Activated T-helper 1 cell treated with Interleukin-2 at 50 U/mL for 16 hours (primary cell): ENCODE measurements at places on chromosomes 2 and 18.

DNA sequence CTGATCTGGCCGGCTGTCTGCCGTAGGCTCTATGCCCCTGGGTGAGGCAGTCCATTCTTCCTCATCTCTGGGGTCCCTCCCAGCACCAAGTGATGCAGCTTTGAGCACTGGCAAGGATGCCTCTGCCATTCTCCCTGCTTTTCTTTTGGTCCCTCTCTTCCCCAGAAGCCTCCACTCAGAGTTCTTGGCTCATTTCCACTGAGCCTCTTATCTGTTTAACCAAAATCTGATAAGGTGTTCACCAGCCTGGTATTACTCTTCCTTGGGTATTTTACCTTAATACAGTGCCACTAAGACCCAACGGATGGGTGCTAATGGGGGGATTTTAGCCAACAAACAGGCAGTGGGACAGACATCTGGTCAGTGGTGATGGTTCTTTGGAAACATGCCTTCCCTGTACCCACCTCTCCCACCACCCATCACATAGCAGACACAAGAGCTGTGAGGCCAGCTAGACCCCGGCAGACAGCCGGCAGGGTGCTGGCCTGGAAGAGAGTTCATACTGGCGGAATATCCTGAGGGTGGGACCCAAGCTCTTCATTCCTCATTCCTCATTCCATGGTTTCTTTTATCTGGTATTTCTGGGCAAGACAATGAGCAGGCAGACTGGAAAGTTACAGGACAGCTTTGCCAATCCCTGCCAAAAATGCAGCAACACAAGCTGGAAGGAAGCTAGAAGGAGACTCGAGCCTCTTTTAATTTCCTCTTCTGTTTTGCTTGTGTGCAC is 34.6 kb downstream of the ZBTB7C start:
- DNase-seq: no peak

DNA sequence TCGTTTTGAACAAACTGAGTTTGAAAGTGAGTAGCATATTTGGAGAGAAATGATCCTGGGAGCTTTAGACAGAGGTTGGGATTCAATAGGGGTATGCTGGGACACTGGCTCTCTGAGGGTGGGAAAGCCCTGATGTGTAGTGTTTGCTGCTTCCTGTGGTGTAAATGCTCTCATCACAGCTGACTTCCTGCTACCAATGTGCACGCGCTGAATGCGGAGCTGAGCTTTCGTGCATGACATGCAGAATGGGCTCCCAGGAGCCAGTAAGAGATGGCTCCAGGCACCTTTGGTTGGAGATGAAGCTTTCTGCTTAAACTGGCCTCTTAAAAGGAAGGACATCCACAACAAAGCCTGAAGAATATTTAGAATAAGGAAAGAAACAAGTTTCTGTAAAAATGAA is 224.1 kb upstream of the CCDC150 start:
- no peak for DNase-seq

- DNase-seq: no peak
Measured at GRCh38 chr2:216650626-216651257, 17.5 kb downstream of the IGFBP2 start.

- no peak for DNase-seq
Measured at GRCh38 chr2:189559579-189560272, 20.9 kb downstream of the SLC40A1 start.

- no peak for DNase-seq
Measured at GRCh38 chr18:50687491-50687890, 127.6 kb downstream of the MAPK4 start.

DNA sequence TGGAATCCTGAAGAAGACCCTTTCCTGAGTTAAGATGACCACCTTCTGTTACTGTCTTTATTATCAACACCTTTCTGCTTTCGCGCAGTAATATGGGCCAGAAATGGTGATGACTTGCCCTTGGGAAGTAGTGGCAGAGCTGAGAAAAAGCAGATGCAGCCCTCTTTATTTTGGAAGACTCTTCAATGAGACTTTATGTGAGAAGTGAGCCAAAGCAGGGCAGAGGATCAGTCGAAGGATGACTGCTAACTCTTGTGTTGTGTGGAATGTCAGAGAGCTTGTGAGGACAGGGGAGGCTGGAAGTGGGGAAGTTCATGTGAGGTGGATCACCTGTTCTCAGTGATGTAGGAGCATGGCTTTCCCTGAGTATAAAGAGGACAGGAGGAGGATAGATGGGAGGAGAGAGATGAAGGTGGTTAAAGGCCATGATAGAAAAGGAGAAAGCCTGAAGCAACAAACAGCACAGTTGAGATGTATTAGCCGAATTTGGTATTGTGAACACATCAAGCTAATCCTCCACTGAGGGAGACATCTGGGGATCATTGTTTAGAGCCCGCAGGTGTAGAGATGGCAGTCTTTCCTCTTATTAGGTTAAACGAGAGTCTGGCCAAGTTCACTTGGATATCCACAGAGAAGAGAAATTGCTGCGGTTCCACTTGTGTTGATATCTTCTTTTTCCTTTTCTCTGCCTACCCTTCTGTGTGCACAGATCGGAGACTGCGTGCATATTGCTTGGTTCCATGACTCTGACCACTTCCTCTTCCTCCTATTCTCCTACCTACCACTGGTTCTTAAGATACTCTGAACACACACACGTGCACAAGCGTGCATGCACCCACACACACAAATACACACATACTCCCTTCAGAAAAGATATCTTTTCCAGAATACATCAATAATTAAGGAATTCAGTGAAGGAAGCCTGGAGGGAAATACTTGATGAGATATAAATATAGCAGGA is 67.4 kb downstream of the SLC9A2 start:
- DNase-seq: no peak

GRCh38 chr2:180374502-180375281 is 367.6 kb upstream of the CWC22 start:
- no peak for DNase-seq

- DNase-seq: no peak
Measured at GRCh38 chr2:106709229-106709628, 176.7 kb downstream of the ST6GAL2 start.

GRCh38 chr2:1884933-1885580 is 140.7 kb upstream of the PXDN start:
- no peak for DNase-seq

GRCh38 chr2:29000481-29000880 is 19.4 kb downstream of the TOGARAM2 start:
- no peak for DNase-seq

DNA sequence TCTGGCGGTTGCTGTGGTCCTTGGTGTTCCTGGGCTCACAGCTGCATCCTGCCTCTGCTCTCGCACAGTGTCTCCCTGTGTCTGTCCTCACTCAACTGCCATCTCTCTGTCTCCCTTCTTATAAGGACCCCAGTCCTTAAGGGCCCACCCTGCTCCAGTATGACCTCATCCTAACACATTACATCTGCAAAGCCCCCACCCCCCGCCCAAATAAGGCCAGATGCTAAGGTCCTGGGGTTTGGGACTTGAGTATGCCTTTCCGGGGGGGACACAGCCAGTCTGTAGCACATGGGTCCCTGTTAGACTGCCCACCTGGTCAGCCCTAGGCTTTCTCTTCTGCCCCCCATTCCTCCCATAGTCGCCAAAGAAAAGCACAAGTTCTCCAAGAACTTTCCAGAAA is 40.7 kb downstream of the FER1L5 start:
- no peak for DNase-seq

- DNase-seq: no peak
Measured at GRCh38 chr18:33195795-33196194, 244.7 kb downstream of the CCDC178 start.

GRCh38 chr2:233011268-233011650 is 1.8 kb downstream of the NGEF start:
- no peak for DNase-seq
